ENCODE measurements at places on chromosomes 1 and 21. TPM values are rescaled to one million over a fixed set of nuclear protein-coding genes. Genes with fewer than 3 reads are reported as not detected.

TIMM17A gene
- 73.5 TPM for polyA plus RNA-seq

FNDC5 gene
- not detected for polyA plus RNA-seq

OR2L3 gene
- not detected for polyA plus RNA-seq

DNA sequence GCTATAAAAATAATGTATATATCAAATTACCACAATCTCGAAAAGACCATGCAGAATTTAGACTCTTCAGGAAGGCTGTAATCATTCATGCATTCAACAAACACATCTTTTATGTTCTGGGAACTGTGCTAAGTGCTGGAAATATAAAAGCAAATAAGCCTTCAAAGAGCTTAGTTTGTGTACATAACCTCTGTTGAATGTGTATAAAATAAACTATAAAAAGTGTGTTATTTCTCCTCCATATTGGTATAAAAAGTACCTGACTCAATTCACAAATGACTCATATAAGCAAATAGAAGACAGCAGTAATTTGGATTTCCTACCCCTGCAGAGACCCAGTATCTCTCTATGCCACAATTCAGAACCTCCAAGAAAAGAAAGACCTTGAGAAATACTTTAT is 36.8 kb downstream of the RAB3GAP2 start:
- no peak for DNase-seq

GRCh38 chr1:165854101-165854845 is 26.9 kb downstream of the UCK2 start:
- peak; percentile 66 for DNase-seq

DNA sequence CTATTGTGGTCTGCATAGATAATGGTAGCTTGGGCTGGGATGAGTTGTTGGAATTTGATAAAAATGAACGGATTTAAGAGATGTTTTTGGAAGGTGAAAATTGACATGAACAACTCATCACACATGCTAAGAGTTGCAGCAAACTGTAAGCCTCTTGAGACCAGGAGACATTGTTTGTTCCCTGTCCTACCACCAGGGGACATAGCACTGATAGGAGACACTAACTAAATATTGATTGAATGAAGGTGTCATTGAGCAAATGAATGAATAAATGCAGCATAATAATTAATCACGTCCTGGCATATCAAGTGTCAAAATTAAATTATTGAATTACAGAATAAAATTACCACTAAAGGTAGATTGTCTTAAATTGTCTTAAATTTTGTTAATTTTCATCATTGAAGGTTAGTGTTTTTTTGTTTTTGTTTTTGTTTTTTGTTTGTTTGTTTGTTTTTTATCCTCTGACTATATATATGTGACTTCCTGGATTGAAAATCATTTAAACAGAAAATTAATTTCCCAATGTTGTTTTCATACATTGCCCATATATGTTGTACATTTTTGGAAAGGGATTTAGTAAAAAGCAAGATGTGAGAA is 285.3 kb upstream of the C1orf105 start:
- DNase-seq: no peak

DNA sequence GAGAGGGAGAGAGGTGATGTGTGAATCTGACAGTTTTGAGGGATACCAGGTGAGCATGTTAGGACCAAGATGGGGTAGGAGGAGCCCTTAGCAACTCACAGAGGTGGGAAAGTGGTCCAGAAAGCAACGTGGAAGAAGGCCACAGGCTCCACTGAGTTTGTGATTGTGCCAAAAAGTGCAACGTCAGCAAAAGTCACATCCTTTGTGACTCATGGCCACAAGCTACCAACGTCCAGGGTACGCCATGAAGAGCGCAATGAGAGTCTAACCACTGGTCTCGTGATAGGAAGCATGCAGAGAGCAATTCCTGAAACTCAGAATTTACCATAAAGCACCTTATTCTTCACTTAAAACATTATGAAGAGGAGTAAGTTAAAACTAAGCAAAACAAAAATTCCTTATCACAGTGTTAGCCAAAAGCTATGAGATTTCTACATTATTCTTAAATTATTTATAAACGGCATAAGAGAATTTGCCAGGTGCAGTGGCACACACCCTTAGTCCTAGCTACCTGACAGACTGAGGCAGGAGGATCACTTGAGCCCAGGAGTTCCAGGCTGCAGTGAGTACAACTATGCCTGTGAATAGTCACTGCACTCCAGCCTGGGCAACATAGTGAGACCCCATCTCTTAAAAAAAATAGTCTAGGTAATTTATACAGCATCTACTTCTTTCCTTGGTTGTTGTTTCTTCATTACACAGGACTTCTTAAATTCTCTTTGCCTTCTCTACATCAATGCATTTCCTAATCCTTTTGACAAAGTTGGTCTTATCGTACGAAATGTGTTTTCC is 55.2 kb downstream of the COLGALT2 start:
- DNase-seq: no peak

GRCh38 chr21:44333509-44334328 is 5.5 kb downstream of the CFAP410 start:
- no peak for DNase-seq

DNA sequence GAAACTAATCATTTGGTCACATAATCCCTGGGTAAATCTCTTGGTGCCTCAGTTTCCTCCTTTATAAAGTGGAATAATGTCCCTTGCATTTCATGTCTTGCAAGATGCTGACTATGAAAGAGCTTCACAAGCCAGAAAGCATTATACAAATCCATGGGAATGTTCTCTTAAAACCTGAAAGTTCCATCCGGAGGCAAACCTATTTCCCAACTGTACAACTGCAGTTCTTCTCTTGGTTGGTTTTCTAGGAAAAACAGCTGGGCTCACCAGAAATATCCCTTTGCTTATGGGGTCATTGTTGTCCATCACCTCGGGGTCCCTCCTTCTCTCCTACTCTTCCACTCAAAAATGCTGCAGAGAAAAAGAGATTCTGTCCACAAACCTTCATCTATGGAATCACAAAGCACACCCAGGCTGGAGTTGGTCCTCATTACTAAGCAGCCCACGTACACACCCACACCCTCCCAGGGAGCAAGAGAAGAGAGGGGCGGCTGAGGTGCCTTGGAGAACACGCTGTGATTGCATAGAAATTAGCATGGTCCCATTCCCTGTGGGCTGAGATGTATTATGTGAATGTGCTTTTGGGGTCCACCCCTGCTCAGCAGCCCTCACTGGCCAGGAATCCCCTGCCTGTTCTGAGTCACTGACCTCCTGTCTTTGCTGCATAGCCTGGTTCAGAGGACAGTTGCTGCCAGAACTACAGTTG is 5.0 kb upstream of the PLXNA2 start:
- no peak for DNase-seq

GRCh38 chr1:155002464-155003226 is at the start of gene ZBTB7B:
Gene ZBTB7B (plus strand): TSS chr1:155002802. CDS start chr1:155014661, 11,859 bp downstream.
- DNase-seq: no peak

DNA sequence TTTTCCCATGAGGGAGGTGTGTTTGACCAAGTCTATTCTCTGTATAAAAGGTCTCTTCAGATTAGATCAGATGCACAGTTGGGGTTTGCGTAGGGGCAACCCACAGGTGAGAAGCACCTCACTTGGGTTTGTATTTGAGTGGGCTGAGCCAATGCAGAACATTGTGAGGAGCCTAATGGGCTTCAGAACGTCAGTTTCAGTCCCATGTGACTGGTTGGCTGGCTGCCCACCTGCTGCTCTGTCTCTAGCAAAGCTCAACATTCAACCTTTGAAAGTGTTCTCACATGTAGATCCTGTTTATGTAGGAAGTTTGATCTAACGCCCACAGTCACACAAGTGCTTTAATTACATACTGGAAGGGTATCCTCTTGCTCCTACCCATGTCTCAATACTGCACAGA is 105.5 kb downstream of the FASLG start:
- DNase-seq: no peak
